ENCODE measurements at places on chromosomes 7 and 10.

DNA sequence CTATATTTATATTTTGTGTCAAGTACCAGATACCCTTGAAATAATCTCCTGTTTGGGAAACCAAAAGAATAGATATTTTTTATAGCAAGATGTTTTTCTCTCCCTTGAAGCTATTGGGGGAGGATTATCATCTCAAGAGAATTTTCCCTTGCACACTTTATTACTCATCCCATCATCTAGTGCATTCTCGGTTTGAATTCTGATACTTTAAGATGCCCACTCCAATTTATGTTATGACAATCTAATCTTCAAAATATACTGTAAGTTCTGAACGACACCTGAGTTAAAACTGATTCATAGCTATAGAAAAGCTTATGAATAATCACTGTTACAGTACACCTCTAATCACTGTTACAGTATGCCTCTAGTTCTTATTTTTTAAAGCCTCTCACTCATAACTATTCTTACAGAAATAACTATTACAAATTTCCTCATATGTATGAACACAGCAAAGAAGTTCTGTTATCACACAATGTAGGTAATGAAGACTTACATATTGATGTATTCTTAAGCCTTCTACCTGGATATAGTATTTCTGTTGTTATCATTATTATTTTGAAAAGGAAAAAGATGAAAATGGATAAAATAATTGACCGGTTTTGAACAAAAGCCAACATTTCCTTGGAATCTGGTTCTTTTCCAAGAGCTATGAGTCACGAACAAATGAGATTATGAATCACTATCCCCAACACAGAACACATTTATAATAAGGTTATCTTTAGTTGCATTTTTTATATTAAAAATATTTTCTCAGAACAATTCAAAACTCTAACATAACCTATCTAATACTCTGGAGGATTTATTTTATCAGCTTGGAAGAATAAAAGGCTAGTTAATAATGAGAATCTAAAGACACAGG, 72.3 kb upstream of the FAM13C start:
- peak; percentile 30 for DNase-seq

GRCh38 chr7:41754046-41754445, 51.2 kb upstream of the INHBA start:
- no peak for DNase-seq

- DNase-seq: no peak
These were observed 154.2 kb downstream of the ARHGAP12 start for GRCh38 chr10:31774299-31774900.

GRCh38 chr10:42150428-42151061, 487.8 kb downstream of the ZNF33B start:
- no peak for DNase-seq

DNA sequence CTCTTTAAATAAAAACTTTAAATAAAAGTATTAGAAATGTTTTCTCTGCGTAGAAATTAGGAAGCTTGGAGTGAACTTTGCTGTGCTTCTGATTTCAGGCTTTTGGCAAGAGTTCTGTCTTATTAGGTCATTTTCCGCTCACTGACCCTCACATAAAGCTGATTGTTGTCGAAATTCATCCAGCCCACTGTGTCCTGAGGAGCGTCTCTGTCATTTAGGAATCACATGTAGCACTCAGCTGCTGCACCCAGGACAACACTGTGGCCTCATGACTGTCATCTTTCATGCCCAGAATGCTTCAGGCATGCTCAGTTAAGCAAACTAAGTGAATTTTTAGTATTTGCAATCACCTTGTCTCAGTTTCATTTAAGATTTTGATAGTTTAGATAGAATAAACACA, 57.8 kb upstream of the MSRB2 start:
- no peak for DNase-seq

GRCh38 chr7:71591876-71592275, 459.9 kb downstream of the GALNT17 start:
- no peak for DNase-seq

- DNase-seq: no peak
These were observed 191.3 kb upstream of the PTPRZ1 start for GRCh38 chr7:121681700-121682099.

DNA sequence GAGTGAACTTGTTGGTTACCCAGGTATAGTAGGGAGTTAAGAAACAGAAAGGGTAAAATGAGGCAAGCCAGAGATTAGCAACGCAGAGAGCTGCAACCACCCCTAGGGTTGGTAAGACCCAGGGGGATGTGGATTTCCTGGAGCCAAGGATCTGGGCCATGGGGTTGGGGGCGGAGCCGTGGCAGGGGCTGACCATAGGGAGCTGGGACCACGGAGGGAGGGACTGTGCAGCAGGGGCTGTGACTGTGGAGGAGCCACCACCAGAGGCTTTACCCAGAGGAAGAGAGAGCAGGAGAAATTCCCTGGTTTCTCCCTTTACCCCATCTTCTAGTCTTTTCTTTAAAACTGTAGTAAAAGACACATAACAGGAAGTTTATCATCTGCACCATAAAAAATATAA, 58.6 kb upstream of the BAIAP2L1 start:
- no peak for DNase-seq

DNA sequence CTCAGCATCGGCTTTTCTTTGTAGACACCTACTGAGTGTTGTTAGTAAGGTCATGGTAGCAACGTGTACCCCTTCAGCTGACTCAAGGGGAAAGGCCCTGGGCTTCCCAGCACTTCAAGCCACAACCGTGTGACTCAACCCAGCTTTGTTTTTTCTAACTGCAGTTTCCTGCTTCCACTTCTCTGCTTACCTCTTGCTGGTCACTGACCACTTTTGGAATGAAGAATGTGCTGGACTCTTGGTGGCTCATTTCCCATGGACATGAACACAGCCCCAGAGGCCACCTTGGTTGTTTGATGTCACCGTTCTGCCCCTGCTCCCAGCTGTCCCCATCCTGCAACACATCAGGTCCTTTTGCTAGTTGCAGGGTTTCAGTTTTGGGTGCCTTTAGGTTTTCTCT, 69.5 kb upstream of the ZNF438 start:
- DNase-seq: peak; percentile 71

- DNase-seq: no peak
These were observed at the start of gene CHN2 for GRCh38 chr7:29194594-29195427. CHN2 (plus strand) TSS chr7:29194775.

- no peak for DNase-seq
These were observed 27.1 kb downstream of the CREM start for GRCh38 chr10:35153716-35154115.

DNA sequence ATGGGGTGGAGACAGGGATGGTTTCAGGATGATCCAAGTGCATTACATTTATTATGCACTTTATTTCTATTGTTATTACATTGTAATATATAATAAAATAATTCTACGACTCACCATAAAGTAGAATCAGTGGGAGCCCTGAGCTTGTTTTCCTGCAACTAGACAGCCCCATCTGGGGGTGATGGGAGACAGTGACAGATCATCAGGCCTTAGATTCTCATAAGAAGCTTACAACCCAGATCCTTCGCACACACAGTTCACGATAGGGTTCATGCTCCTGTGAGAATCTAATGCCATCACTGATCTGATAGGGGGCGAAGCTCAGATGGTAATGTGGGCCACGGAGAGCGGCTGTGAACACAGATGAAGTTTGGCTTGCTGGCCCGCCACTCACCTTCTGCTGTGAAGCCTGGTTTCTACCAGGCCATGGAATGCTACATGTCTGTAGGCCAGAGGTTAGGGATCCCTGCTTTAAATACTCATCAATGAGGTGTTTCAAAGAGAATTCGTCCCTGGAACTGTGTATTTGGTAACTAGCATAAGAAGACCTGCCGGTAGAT, 21.2 kb upstream of the PRKCQ start:
- DNase-seq: no peak

DNA sequence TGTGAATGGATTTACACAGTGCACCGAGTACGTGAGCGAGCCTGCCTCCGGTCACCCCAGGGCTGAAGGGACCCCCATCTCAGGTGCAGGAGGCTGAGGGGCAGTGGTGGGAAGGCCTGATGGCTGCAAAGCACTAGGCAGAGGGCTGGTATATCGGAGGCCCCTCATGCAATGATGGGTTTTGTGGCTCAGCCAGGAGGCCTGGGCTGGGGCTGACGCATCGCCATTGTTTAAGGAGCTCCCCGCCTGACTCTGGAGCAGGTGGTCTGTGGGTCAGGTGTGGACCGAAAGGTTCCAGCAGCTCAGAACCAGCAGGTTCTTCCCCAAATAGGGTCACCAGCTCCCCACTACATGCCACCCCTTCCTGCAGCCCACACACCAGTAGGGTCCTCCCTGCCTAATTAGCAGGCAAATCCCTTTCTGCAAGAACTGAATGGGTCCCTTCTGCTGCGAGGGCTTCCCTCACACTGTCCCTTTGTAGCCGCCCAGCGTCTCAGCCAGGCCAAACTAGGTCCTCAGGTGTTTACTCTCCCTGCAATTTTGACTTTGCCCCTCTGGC, 33.0 kb downstream of the OAT start:
- DNase-seq: no peak

GRCh38 chr7:123410273-123410904, 124.0 kb downstream of the IQUB start:
- peak; percentile 67 for DNase-seq

- no peak for DNase-seq
These were observed 397.0 kb downstream of the CALN1 start for GRCh38 chr7:72015136-72015535.

GRCh38 chr7:19351341-19352304, 206.4 kb upstream of the FERD3L start:
- DNase-seq: no peak

GRCh38 chr7:122262246-122262645, 42.3 kb downstream of the FEZF1 start:
- no peak for DNase-seq

- DNase-seq: no peak
These were observed 19.1 kb downstream of the PLPP4 start for GRCh38 chr10:120475844-120476791.

DNA sequence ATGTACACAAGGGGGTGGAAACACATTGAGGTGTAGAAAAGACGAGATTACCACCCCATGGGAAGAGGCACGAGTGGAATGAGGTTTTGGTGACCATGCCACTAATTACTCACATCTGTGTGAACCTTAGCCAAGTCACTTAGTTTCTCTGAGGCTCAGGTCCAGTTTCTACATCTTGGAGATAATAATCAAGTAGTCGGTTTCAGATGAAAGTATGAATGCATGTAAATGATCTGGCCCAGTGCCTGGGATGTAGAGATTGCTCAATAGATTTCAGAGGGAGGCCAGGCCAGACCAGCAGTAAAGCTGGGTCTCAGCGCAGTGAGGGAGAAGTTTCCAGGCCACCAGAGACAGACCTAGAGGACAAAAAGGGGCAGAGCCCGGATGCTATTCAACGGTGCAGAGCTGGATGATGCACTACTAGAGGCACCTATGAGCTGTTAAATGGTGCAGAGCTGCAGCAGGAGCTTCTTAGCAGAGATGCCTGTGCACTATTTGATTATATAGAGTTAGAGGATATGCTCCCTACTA, 725.1 kb downstream of the GRID1 start:
- DNase-seq: no peak

- DNase-seq: no peak
These were observed 96.0 kb upstream of the RSU1 start for GRCh38 chr10:16913266-16913665.

DNA sequence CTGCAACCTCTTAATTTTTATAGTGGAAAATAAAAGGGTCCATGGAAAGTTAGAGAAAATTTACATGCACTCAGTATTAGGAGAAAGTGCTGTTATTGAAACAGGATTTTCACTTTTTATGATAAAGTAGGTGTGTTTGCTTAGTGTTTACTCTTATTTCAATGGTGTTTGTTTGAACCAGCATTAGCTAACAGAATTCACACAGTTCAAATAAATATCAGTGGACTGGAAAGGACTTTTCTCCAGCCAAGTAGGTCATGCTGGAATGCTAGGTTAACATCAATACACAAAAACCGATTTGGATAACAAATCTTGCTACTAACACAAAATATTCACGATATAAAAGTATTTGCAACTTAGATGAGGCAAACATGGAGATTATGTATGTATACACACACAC, 49.4 kb upstream of the BET1 start:
- no peak for DNase-seq

DNA sequence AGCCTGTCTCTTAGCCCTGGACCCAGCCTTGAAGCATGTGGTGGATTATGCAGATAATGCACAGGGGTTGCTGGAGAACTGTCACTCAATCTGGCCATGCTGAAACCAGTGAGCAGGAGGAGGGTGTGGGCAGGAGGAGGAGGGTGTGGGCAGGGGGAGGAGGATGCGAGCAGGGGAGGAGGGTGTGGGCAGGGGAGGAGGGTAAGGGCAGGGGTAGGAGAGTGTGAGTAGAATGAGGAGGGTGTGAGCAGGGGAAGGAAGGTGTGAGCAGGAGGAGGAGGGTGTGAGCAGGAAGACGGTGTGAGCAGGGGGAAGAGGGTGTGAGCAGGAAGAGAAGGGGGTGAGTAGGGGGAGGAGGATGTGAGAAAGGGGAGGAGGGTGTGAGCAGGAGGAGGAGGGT, 18.8 kb downstream of the CAMK2B start:
- DNase-seq: no peak

DNA sequence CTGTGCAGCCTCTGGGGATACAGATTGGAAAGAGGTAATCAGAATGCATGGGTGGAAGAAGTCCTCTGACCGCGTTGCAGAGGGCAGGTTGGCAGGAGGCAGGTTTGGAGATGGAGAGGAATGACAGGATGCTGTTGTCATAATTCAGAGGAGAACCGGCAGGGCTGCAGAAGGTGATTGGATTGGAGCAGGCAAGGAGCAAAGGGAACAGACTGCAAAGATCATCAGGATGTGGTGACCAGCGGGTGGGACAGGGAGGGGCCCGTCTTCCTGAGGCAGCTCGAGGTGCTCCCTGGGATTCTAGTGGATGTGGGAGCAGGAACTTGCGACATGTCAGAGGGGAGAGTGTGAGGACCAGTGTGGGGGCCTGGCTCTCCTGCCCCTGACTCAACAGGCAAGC, 78.5 kb upstream of the PPIF start:
- no peak for DNase-seq

GRCh38 chr10:27242951-27243551, 2.5 kb upstream of the ACBD5 start:
- no peak for DNase-seq

DNA sequence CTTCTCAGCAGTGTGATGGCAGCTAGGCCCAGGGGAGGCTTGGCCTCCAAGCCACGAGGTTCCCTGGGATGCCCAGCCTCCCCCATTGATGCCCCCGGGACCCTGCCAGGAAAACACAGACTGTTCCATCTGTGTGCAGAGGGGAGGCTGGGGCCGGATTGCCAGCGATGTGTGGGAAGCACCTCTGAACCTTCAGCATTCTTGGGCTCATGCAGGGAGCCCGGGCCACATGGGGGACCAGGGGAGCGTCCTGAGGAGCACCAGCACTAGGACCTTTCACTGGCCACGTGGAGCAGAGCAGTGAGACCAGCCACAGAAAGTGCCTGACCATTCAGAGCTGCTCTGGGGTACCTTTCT, 2.6 kb downstream of the IMPDH1 start:
- no peak for DNase-seq

- DNase-seq: peak; percentile 54
These were observed 183.9 kb downstream of the HECW1 start for GRCh38 chr7:43296306-43296705.

- no peak for DNase-seq
These were observed 12.6 kb upstream of the PRRT4 start for GRCh38 chr7:128374041-128374440.

- DNase-seq: no peak
These were observed at the start of gene CACNB2 for GRCh38 chr10:18140149-18140956. CACNB2 (plus strand) TSS chr10:18140424.
